ENCODE measurements at places on chromosomes 3 and 15.

DNA sequence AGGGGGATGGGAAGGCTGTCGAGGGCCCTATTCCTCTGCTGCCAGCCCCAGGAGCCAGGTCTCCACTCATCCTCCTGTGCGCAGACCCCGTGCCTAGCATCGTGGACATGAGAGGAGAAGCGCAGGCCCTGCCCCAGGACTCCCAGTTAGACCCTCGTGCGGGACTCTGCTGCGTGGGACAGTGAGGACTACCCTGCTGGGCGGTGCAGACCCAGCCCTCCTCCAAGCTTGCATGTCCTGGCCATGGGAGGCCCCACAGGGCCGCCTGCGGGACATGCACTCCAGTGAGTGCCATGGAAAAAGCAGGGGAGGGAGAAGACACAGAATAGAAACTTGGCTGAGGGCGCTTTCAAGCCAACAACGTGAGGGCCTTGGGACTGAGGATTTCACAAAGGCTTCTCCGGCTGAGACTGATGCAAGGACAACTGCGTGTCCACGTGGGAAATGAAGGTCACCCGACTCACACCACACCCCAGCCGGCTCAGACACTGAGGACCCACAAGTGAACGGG lies 62.6 kb upstream of the IQSEC1 start:
- no peak for DNase-seq

- DNase-seq = no peak
Observed at GRCh38 chr3:173258697-173259096, 117.7 kb upstream of the SPATA16 start.

GRCh38 chr3:76514836-76515235 lies 525.1 kb upstream of the ROBO2 start:
- no peak for DNase-seq

GRCh38 chr15:56767315-56767714 lies 34.0 kb upstream of the ZNF280D start:
- no peak for DNase-seq

GRCh38 chr3:19446687-19447086 lies 298.4 kb downstream of the KCNH8 start:
- no peak for DNase-seq

DNA sequence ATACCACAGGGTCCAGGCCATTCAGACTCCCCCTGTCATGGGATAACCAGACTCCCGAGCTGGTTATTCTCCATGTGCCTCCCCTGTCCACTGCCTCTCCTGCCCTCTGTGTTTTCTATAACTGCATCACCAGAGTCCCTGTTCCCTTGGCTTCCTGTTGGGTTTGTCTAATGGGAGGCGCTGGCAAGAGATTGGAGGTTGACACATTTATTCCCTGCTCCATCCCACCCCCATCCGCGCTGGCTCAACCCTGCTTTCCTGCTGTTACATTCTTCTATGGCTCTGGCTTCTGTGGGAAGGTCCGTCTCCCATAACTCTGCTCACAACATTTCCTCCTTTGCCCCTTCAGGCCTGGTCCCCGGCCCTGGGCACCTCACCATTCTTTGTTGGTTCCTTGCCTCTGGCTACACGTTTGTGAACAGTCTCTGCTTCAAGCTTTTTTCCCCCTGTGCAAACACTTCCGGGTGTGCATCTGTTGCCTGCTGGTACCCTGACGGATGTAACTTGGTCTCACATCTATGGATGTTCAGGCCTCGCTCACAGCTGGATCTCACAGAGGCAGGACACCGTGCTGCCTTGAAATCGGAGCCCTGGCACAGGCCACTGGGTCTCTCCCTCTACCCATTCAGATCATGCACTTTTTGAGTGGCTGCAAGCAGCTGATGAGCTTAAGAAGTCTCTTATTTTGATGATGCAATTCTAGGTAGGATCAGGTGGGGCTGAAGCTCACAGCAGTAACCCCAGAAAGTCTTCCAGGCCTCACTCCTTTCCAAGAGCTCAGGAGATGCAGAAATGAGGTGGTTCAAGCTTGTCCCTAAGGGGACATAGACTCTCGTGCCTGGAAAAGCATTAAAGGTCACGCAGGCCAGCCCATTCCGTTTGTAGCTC lies 68.6 kb upstream of the ATP13A3 start:
- no peak for DNase-seq

Data from neuronal stem cell (in vitro differentiated cells).